ENCODE measurements at places on chromosomes 12 and 14.

- no peak for DNase-seq
These were observed 86.8 kb downstream of the SOX5 start for GRCh38 chr12:23862701-23863100.

GRCh38 chr14:47929334-47929733, 253.9 kb upstream of the MDGA2 start:
- DNase-seq: no peak

DNA sequence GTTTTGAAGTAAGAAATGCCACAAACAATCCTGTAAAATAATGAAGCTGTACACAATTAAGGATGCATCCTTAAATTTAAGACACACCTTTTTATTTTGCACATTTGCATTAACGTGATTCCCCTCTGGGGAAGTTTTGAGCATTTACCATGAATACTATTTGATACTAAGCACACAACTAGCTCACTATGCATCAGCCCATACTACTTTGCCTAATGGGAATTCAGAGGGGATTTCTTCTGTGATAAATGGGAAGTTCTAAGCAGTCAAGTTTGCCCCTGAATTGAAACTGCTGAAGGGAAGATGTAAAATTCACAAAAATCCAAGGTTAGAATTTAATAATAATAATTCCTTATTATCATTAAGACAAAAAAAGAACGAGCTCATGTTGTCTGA, 27.4 kb downstream of the SINHCAF start:
- no peak for DNase-seq

GRCh38 chr12:11092128-11092527, at the start of gene TAS2R43:
TAS2R43 (minus strand) TSS chr12:11092313; CDS start chr12:11092229, 84 bp downstream.
- DNase-seq: no peak

GRCh38 chr12:104963757-104964156, 5.7 kb upstream of the SLC41A2 start:
- DNase-seq: no peak

GRCh38 chr12:68521848-68522502, 88.7 kb upstream of the RAP1B start:
- no peak for DNase-seq

DNA sequence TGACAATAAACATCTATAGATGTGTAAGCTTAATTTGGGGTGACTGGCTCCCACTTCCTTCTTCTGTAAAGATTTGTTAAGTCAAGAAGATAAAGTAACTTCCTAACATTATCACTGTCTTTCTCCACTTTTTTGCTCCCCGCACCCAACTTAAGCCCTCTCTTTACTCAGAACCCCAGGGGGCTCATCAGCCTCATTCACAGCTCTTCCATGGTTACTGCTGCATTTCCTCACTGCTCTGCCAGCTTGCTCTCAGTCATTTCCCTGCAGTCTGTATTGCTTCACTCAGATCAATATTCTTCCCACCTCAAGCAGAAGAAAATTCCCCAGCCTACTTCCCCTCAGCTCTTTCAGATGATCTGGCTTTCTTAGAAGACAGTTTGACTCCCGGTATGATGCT, 102.0 kb downstream of the PIK3C2G start:
- no peak for DNase-seq

DNA sequence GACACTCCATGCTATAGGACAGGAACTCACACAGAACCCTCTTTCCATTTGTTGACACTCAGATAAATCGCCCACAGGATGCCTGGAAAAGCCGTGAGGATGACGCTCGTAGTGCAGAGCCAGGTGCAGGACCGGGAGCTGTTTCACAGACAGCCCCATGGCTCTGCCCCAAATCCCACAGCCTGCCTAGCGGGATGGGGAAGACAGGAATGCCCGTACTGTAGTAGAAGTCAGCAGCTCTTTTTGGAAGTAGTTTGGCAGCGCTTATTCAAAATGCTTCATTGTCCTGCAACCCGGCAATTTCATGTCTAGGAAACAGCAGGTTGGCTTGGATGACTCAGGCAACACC, 41.6 kb downstream of the JAG2 start:
- no peak for DNase-seq

- no peak for DNase-seq
These were observed 181.7 kb downstream of the NPAS3 start for GRCh38 chr14:33120341-33120740.

DNA sequence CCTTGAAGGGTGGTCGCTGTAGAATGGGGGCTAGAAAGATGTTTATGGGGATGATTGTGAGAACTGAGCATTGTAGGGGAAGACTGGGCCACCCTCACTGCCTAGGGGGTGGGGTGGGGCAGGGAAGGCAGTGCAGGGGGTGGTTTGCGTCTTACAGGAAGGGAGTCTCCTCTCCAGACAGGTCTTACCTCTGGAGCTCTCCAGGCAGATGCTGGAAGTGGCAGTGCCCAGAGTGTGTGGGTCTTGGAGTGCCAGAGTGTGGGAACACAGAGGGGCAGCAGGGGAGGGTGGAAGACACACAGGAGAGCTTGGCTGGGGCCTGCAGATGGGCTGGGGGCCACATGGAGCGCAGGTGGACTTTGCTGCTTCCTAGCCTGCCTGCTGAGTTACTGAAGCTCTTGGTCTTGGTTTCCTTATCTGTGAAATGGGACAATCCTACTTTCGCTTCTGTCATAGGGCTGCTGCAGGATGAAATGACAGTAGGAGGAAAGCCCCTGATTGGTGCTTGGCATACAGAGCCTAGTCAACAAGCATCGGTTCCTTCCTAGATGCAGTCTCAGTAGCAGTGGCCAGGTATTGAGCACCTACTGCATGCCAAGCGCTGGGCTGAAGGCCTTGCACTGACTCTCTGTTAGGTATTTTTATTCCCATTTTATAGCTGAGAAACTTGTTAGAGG, 118.3 kb downstream of the SLC25A47 start:
- DNase-seq: no peak

DNA sequence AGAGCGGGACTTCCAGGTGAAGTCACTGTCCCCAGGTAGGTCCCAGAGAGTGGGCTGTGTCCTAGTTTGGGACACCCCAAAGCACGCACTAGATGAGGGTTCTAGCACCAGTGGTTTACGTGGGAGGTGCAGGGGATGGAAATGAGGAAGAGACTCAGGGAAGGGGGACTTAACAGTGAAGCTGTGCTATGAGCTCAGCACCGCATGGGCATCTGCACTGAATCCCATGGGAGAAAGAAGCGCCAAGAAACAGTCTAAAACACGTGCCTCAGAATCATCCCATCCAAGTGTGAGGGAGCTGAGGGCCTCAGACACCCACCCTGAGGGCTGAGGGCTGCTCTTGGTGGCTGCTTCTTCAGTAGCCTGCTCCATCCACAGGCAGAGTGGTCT, 71.5 kb upstream of the ZFP36L1 start:
- DNase-seq: no peak

DNA sequence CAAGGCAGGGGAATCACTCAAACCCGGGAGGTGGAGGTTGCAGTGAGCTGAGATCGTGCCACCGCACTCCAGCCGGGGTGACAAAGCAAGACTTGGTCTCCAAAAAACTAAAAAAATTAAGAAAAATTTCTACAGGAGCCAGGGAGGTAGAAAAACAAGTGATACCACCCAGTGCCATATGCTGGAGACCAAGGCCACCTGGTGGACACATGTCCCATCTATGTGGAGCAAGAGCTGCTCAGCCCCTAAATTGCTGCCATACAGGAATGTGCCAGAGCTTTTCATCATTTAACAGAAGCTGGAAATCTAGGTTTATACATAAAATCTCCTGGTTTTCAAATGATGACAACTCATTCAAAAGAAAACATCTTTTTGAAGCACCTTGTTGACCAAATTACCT, 61.4 kb upstream of the ELK3 start:
- no peak for DNase-seq

- DNase-seq: no peak
These were observed 209.3 kb downstream of the SLC41A2 start for GRCh38 chr12:104748790-104749189.

DNA sequence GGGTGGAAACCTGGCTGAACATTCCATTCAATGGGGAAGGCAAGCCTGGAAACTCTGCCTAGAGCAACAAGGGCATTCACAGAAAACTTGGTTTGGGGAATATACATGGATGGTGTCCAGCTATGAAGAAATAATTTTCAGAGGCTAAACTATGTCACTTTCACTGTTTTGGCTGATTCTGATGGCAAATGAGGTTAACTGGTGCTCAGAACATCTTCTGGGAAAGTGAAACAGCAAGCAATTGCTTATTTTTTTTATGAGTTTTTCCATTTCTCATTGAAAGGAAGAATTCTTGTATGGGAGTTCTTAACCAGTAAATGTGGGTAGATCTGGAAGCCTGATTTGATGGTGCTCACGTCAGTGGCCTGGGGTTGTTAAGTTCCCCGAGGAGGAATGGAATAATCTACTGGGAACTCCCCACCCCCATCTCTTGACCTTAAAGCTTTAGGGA, 132.8 kb upstream of the BTG1 start:
- DNase-seq: no peak

DNA sequence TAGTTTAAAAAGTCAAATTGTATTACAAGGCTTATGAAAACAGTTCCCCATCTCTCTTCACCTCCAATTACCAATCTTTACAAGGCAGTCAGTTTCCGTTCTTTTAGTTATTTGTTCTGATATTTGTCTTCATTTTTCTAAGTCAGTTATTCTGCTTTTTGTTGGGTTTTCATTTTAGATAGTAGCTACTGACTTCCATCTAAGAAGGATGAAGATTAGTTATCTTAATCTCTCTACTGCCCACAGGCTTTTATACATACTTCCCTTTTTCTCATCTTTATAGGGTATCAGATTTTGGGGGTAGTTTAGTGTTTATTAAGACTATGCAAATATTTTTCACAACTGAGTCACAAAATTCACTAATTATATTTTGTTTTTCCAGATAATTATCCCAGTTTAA, 38.4 kb downstream of the FRS2 start:
- DNase-seq: no peak

Data from stimulated activated CD8-positive, alpha-beta memory T cell treated with anti-CD3 and anti-CD28 coated beads, Interleukin-4, amount 100 ng/mL, for 4 hours (primary cell).